Activated CD4-positive, alpha-beta T cell treated with anti-CD3 and anti-CD28 coated beads, Interleukin-2, amount 50 U/mL, for 1 hour (primary cell): ENCODE measurements at places on chromosomes 11 and 22.

DNA sequence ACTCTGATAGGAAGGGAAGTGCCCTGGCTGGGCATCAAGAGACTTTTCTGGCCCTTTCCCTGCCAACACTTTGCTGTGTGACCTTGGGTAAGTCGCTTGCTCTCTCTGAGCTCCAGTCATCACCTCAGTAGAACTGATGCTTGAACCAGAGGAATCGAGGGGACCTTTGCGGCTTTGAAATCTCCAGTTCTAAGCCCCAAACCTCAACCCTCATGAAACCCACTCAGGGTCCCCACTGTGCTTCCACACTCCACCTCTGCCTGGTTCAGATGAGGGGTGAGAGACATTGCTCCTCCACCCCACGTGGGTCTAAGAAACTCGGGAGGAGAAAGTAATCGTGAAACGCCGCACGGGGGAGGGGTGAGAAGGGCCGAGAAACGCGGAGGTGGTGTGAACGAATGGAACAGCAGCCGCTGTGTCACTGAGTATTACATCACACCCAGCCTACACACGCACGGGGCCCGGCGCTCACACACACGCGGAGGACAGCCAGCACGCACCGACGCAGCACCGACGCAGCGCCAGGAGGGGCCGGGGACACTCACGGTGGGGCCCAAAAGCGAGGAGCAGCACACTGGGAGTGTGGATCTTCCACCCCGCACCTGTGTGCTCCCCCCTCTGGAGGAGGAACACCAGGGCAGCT, 4.3 kb downstream of the RTN4RL2 start:
- DNase-seq = no peak

DNA sequence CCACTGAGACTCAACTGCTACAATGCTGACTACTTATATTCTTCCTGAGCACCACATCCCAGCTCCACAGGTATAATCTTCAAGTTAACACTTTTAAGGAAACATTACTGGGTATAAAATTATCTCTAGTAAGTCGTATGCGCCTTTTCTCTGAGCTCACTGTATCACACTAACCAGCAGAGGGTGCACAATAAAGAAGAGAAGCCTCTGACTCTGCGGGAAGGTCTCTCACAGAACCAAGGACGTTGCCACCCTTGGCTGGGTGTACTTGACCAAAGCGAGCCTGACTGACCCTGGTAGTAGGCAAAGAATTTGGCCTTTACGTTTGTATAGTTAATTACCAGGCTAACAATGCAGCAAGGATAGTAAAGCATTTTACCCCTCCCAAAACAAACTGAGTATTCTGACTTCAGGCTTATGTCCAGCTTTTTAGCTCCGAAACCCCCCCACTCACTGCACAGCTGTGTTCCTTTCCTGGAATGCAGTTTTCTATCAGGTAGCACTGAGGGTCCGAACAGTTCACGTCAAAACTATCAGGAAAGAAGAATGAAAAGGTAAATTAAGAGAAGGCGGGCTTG, at the start of gene BTBD18:
Gene BTBD18, minus strand, starts transcription at position 144 of the 578 bp plus-strand sequence. CDS start 631 bp downstream, outside the sequence.
- DNase-seq = no peak

- no peak for DNase-seq
These were observed 111.3 kb downstream of the WNT7B start for GRCh38 chr22:45865561-45866125.

DNA sequence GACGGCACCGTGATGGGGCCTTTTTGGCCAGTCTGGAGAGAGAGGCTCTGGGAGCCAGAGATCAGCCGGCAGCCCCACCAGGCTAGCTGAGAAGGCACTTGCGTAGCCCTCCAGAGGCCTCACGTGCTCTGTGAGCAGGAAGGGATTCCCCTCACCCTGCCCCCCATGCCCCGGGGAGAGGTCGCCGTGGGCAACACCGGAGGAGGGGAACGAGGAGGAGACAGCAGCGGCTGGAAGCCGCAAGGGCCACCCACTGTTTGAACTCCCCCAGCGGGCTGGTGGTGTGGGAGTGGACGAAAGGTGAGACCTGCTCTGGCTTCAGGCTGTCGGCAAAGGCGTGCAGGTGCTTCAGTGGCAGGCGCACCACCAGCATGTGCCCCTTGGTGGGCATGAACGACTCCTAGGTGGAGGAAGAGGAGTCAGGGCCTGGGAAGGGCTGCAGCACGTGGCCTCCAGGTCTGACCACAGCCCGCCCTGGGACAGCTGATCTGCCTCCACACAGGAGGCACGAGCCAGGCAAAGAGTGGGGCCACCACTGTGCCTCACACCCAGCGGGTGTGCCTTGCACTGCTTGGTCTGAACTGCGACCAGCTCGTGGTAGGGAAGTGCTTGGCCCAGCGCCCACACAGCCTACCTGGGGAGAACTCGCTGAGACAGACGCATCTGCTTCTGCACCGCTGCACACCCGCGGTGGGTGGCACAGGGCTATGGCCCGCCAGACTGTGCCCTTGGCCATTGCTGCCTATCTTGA, 99.9 kb downstream of the MED15 start:
- DNase-seq = no peak

- DNase-seq = no peak
These were observed 14.3 kb upstream of the ANKK1 start for GRCh38 chr11:113373306-113373705.

GRCh38 chr11:60155931-60156330, 27.0 kb downstream of the MS4A6A start:
- DNase-seq = no peak

DNA sequence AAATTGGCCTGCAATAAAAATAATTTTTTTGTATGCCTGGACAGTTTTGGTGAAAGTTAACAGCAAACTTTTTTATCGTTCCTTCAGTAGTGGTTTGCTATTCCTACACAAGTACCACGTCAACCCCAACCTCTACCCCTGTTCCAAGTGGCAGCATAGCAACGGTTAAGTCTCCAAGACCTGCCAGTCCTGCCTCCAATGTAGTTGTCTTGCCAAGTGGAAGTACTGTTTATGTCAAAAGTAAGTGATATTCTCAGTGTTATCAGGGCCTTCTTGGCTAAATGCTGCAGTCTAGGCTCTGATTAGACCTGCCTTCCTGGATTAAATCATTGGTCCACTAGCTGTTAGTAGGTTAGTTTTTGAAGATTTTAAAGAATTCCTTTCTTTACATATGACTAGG, 15.0 kb downstream of the EMSY start:
- DNase-seq = no peak

DNA sequence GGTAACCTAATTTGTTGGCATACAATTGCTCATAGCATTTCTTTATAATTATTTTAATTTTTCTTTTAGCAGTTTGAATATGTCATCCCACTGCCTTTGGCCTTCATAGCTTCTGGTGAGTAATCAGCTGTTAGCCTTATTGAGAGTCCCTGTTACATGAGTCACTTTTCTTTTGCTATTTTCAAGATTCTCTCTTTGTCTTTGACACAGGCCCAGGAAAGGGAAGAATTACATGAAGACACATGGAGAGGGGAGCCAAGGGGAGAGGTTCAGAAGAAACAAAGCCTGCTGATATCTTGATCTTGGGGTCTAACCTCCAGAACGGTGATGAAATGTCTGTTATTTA, 418.2 kb downstream of the METTL15 start:
- no peak for DNase-seq

DNA sequence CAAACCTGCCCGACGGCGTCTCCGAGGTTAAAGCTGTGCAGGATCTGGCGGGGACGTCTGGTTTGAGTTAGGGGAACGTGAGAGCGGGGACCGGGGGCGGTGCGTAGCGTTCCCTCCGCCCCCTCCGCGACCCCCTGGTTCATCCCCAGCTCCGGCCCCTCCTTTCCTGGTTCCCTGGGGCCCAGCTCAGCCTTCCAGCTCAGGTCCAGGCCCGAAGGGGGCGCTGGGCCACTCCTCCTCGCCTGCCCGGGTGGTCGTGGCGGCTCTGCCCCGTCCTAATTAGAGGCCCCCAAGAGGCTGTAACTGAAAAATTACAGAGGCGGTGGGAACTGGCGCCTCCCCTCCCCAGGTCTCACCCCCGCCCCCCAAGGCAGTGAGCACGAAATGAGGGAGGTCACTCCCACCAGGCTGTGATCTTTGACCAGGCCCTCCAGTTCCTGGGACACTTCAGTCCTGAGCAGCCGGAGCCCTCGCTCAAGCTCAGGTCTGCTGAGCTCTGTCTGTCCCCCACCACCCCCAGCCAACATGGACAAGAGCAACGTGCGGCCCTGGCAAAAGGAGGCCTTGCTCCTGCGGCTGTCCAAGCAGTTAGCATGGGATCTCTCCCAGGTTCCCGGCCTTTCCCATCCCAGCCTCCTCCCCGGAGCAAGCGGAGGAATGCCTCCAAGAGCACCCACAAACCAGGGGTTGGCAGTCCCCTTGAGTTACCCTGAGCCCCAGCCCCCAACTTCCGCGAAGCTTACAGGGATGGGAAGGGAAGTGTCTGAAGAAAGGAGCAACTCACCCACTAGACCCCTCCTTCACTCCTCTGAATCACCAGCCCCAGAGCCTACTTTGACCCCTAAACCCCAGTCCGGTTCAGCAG, 3.3 kb downstream of the CD248 start:
- DNase-seq = no peak

DNA sequence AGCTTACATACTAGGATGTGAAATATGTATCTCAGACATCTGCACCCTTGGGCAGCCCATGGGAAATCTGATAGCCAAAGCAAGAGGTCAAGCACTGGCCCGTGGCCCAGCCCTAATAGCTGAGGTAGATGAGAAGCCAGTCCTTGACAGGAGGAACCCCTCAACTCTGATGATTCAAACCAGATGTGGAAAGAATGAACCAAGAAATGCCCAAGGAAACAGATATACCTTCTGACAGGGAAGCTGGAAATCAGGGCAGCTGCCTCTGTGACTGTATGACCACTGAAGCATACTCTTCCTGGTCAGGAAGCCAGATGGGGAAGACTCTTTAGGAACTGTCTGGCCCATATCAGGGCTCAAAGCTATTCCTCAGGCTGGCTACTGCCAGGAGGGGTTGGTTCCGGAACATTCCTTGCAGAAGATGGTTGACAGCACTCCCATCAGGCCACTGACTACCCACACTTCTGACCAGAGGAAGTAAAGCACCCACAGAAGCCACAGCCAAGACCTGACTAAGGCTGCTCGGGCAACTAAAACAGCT, 124.2 kb downstream of the SWAP70 start:
- DNase-seq = no peak

DNA sequence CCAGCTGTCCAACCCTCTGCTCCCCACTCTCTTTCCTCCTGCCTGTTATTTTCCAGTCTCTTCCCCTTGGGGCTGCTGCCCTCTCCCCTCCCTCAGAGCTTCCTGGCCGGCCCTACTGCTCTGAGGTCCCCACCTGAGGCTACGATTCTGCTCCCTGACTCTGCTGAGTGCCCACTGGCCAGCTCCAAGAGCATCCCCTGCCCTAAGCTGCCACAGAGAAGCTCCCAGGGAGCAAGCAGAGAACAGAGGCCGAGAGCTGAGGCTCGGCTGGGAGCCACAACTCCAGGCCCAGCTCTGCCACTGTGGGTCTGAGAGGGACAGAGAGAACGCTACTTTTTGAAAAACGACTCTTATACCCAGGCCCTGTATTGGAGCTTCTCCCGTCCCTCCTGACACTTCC, 61.1 kb downstream of the CHRDL2 start:
- DNase-seq = no peak

DNA sequence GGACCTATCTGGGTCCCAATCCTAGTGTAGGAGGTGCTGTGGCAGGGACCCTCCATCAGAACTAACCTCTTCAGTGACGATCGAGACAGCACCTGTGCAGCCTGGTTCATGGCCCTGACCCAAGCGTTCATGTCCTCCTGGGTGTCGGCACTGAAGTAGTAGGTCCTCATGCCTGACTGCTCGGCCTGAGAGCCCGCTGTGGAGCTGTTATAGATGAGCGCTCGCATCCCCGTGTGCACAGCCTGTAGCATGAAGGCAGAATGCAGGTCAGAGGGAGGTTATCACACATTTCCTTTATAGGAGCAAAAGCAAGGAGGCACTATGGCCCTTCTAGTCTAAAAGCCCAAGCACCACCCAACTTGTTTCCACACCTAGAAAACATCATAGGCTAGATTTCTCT, 103.0 kb downstream of the C11orf58 start:
- no peak for DNase-seq

GRCh38 chr22:39234472-39234787, 10.4 kb downstream of the PDGFB start:
- no peak for DNase-seq

DNA sequence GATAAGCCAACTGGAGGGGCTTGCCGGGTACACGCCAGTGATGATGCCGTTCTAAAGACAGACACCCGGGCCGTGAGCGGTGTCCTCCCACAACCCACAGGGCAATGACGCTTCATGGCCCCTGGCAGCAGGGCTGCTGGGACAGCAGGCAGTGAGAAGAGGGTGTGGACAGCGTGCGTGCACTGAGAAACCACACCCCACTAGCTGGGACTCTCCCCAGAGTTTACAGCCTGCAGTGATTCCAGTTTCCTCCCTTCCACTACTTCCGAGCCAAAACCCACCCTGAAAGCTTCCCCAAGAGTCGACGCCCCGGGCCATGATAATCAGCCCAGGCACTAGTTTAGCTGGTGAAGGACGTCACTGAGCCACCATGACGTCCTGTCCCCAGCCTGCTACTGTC, 29.2 kb downstream of the CPT1A start:
- DNase-seq = no peak

GRCh38 chr11:65121447-65121864, 478 bp downstream of the FAU start:
- DNase-seq = no peak

- DNase-seq = no peak
These were observed 169.5 kb downstream of the EFCAB6 start for GRCh38 chr22:43642319-43643206.

GRCh38 chr11:60252213-60253108, 9.5 kb upstream of the MS4A4E start:
- no peak for DNase-seq

DNA sequence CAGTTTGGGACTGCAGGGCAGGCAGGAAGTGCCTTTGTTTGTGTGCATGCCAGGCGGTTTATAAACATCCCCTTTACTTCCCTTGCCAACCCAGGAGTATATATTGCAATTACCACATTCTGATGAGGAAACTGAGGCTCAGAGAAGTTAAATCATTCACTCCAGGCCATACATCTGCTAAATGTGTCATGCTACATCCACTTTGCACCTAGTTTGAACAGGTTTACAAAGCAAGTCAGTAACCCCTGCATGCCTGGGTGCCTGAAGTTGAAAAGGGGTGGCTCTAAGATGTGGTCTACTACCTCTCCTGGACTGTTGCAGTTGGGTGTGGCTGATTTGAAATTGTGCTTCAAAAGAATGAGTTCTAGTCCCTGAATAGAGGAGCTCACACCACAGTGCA, 23.6 kb downstream of the FLI1 start:
- no peak for DNase-seq
